ENCODE measurements at places on chromosomes 1 and 21.

- no peak for DNase-seq
Observed at GRCh38 chr1:207988326-207989165, 77.6 kb upstream of the CD34 start.

DNA sequence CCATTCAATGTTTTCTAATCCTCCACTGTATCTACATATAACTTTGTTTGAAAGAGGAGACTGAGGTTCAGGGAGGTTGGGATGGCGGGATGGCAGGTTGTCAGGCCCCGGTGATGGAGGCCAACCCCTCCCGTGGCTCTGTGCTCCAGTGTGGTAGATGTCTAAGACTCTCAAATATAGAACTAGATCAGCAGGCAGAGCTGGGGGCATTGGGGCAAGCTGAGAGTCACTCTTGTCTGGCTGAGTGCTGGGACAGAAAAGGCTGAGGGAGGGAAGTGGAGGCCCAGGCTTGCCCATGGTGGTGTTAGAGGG lies 1.7 kb downstream of the IL6R start:
- no peak for DNase-seq

- DNase-seq, result no peak
Observed at GRCh38 chr1:175656416-175656815, 87.0 kb downstream of the TNR start.

DNA sequence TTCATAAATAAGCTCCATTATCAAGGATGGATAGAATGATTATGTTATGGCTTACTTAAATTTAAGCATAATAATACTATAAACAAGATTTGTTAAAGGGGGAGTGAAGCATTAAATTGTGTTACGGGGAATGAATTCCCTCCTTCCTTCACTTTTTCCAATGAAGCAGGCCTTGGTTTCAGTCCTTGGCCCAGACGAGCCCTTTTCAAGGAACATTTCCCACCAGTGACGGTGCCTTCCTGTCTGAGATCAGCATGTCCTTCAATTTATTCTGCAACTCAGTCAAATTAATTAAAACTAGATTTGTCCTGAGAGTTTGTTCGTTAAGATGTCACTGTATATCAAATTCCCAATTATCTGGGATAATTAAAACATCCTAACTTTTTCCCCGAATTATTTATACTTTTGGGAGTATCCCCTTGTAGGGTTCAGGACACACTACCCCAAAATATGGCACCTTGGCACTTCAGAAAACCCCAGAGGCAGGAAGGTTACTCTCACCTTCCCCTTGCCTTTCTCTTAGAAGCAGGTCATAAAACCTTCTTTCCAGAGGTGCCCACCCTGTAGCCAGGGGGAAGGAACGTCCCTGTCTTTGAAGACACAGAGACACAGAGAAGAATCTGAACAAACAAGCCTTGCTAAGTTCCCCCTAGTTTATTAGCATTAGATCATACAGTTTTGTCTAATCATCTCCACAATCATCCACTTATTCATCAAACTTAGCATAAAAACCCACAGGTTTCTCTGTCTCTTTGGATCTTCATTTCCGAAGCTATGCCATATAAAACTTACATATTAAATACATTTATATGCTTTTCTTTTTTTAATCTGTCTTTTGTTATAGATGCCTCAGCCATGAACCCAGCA lies 86.2 kb upstream of the ARHGAP29 start:
- DNase-seq, result no peak

GRCh38 chr1:202571719-202572339 lies 138.4 kb downstream of the SYT2 start:
- no peak for DNase-seq
